MV-4-11 (cell line): ENCODE measurements at places on chromosomes 2 and 18.

DNA sequence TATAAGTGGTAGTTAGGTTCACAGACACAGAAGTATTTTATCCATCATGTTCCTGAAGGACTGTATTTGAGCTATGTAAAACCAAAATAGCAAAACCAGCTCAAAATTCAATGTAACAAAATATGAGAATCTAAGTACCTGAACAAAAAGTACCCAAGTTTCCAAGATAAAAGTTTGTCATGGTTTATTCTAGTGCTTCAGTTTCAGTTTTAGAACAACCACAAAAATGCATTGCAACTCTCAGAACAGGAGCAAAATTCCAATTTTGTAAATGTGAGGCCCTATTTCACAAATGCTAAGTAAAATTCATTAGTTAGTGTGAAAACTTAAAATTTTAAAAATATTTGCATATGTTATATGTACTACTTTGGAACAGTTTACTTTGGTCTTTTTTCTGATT lies 5.0 kb upstream of the ALPK2 start:
- DNase-seq: no peak

GRCh38 chr2:56113382-56113975 lies 70.3 kb upstream of the CCDC85A start:
- DNase-seq: no peak

DNA sequence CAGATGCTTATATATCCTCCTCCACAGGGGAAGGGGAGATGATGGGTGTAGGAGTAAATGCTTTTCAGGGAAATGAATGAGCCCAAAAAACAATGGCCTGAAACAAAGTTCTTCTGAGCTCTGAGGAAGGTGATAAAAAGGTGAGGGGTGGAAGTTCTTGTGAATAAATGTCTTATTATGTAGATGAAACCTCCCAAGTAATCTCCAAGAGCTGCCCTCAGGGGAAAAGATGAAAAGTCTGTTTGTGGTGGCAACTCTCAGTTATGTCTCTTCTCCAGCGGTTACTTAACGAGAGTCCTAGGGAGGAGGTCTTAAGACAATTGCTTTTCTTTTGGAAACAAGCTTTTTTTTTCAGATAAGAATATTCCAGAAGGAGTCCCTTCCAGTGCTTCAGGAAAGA lies 115.5 kb upstream of the CHAC2 start:
- DNase-seq: no peak

DNA sequence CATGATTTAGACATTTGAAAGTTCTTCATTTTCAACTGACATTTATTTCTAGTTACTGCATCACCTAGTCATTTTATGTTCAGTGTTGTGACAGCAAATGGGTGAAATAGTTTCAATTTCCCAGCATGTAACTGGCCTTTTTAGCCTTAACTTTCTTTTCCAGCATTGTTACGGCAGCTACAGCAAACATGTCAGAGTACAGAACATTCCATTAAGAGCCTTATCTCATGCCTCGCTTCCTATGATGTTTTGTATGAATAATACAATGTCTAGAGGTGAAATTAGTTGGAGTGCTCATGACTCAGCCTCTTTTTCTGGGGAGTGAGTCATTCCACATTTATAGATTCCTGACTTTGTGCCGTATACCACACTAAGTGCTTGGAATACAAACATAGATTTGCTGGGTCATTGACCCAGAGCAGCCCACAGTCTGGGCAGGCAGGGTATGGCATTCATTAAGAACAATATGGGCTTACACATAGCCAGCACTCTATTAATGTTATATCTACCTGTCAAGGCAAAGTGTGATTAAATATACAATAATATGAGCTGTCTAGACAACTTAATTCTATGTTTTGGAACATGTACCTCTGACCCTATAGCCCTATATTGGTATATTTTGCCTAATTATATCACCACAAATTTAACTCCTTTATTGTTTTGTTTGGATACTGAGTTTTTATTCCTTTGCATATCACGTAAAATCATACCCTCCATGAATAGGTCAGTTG lies 72.2 kb downstream of the MAP2 start:
- DNase-seq: peak; percentile 12

- no peak for DNase-seq
Observed at GRCh38 chr2:30164131-30164925, 17.5 kb downstream of the YPEL5 start.

DNA sequence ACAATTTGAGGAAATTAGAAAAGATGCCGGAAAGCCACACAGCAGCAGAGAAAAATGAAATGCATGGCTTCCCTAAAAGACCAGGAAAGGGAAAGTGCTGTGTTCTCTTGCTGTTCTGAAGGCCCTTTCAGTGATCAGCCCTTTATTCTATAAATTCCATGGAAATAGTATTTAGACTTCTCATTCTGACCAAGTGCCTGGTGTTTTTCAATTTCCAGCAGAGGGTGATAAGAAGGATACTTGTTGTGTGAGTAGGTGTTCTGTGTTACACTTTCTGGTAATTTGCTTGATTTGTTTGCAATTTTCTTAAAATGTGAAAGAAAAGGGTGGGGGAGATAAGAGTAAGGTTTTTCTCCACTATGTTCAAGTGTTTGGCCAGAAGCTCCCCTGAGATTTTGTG lies 504.5 kb downstream of the IRS1 start:
- no peak for DNase-seq

DNA sequence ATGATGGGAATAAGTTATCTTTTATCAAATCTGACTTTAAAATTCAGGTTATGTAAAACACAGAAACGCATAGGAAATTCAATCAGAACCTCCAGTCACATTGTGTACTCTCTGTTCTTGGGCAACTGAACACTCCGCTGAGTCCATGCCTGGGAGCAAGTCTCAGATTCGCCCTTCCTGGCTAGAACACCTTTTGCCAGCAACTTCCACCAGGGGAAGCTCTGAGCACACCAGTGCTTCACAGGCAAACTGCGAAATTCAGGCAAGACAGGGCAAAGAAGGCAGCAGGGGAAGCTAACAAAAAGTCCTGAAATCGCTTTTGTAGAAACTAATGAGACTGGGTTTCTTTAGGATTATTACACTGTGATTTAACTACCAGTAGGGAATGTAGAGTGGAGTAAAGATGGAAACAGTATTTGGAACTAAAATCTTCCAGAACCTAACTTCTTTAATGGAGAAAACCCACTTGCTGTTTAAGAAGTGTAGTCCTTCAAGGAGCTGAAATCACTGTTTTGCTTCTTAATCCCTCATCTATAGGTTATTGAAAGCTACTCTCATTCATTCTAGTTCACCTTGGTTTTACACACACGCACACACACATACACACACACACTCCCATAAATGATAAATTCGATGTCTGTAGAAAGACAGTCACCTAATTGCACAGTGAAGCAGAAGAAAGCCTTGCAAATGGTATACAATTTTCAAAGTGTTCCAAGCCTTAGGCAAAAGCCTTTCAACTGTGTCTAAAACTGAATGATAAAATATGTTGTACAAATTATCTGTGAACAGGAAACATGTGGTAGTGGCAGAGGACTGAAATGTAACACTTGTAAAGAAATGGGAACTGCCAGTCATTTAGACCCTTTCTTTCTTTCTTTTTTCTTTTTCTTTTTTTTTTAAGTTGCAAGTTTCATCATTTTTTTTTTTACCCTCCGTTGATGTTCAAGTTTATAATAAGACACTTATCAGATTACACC lies 214.5 kb downstream of the TMEM182 start:
- peak; percentile 58 for DNase-seq

DNA sequence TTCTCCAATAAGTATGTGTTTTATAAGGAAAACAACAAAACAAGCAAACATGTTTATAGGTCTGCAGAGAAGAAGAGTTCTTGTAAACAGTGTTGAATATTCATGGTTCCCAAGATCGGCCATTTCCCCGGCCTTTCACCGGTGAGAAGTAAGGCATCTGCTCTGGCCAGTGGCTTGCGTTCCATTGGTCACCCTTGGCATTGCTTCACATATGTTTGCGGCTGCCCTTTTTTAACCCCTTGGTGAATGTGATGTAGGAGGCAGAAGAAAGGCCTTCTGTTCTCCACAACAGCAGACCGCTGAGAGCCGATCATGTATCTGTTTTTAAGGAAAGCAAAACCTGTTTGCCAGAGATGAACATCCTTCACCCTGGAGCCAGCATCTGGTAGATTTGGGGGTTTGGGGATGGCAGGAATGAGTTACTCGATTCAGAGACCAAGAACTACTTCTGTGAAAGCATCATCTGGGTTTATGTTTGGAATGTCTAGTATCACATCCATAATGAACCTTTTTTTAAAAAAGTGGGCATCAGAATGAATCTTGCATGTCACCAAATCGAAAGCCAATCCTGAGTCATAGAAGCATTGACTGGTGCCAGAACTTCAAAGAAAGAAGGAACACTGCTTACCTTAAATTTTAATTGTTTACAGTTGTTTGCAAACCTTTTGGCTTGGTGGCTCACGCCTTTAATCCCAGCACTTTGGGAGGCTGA lies 112.3 kb downstream of the AGAP1 start:
- DNase-seq: no peak

GRCh38 chr18:45374236-45374635 lies 241.0 kb upstream of the SLC14A2 start:
- no peak for DNase-seq

DNA sequence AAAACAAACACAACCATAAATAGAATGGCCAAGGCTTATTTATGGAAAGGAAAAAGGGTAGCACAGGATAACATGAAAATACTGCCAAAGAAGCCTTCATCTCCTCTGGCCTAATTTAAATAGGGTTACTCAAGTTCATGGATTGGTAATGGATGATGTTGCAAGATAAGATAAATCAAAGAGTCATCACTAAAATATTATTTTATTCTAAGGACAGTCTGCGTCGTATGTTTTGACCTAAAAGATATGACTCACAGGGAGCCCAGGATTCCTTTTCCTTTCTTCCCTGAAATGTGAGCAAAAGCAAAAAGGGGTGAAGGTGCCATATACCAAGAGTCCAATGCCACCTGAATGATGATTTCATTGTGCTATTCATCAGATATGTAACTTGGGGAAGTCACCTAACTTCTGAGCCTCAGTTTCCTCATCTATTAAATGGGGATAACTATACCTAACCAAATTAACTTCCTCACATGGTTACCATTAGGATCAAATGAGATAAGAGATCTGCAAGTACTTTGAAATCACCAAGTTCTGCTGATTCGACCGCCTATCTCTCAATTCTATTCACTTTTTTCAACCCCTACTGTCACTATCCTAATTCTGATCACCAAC lies 137.7 kb downstream of the THADA start:
- DNase-seq: no peak

DNA sequence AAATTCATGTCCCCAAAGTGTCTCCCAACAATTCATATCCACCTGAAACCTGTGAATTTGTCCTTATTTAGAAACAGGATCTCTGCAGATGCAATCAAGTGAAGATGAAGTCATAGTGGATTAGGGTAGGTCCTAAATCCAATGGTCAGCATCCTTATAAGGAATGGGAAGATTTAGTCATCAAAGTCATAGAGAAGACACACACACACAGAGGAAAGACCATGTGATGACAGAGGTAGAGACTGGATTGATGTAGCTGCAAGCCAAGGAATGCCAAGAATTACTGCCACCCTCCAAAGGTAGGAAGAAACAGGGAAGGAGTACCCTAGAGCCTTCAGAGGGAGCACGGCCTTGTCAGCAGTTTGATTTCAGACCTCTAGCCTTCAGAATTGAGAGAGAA lies 17.7 kb downstream of the ADD2 start:
- DNase-seq: no peak

DNA sequence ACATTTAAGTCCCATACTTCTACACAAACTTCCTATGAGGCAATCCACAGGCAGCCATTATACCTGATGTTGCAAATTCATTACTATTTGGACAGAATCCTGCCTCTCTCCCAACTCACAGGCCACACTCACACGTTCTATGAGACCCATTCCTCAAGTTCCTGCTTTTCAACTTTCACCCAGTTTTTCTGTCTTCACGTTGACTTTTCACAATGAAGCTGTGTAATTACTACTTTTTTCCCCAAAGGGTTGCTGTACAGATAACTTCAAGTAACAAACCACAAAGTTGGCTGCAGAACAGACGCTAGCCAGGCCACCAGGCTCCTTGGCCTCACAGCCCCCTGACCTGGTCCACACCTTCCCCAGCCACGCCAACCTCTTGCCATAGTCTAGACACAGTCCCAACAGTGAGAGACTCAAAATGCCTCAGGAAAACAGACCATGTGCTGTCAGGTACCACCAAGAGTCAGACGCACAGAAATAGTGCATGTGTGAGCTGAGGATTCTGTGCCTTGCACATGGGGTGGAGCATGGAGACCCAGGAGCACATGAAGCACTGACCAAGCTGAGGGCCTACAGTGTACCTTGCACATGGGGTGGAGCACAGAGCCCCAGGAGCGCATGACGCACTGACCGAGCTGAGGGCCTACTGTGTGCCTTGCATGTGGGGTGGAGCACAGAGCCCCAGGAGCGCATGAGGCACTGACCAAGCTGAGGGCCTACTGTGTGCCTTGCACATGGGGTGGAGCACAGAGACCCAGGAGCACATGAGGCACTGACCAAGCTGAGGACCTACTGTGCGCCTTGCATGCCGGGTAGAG lies 61.0 kb downstream of the EIPR1 start:
- no peak for DNase-seq

DNA sequence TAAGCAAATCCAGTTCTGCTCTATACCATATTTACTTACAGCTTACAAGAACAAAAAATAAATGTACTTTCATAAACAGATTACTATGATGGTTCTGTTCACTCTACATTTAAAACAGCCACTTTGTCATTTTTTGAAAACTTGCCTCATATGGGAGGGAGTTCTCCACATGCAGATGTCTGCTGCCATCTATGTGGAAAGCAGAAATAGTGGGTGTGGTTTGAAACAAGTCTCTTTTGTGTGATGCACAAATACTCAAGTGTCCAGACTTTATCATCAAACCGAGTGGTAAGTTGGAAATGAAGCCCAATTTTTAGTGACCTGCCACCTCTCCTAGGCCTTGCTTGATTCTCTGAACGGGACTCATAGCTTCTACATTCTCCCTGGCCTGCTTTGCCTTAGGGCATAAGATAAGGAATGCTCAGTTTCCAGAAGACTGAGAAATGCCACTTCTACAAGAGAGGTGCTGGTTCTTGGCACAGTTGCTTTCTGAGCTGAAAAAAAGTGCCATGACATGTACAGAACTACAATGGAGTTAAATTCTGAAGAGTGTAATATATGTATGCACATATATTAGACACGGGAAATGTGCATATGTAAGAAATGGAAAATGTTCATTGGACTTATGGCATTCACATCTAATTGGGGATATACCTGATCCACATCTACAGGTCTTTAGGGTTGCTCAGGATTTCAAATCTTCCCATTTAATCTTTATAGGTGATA lies 221.0 kb downstream of the SLC8A1 start:
- peak; percentile 22 for DNase-seq

DNA sequence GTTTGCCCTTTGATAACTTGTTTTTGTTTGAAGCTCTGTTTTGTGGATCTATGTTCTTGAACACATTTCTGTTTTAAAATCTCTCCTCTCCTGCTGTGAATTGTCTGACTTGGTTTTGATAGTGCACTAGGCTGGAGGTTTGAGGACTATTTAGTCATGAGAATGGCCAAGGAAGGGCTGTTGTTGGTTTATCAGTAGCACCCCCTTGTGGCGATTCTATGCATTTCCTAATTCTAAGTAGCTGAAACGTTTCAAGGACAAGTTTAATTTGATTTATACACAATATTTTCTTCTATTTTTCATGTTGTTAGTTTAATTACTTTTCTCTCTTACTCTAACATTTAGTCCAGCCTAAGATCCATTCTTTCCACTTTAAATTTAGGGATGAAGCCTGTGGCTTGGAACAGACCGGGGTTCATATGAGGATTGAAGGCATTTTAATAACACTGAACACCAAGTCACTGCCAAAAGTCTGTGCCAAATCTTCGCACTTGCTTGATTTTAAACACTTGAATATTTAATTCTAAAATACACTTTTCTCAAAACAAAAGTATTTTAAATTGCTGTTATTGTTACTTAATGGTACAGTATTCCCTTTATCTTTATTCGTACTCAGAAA lies 166.0 kb downstream of the SOCS6 start:
- DNase-seq: peak; percentile 65

- DNase-seq: no peak
Observed at GRCh38 chr18:22348521-22349316, 69.0 kb downstream of the CTAGE1 start.
